Activated CD4-positive, alpha-beta memory T cell treated with anti-CD3 and anti-CD28 coated beads for 36 hours (primary cell): ENCODE measurements at places on chromosomes 13 and 19. TPM values are rescaled to one million over a fixed set of nuclear protein-coding genes. Genes with fewer than 3 reads are reported as not detected.

Gene MOB3A
- total RNA-seq, result 122 TPM

Gene IZUMO2
- not detected for total RNA-seq

Gene FXYD3
- not detected for total RNA-seq

Gene KCNC3
- 5.4 TPM for total RNA-seq

Gene ZNF208
- total RNA-seq, result 5.0 TPM

DNA sequence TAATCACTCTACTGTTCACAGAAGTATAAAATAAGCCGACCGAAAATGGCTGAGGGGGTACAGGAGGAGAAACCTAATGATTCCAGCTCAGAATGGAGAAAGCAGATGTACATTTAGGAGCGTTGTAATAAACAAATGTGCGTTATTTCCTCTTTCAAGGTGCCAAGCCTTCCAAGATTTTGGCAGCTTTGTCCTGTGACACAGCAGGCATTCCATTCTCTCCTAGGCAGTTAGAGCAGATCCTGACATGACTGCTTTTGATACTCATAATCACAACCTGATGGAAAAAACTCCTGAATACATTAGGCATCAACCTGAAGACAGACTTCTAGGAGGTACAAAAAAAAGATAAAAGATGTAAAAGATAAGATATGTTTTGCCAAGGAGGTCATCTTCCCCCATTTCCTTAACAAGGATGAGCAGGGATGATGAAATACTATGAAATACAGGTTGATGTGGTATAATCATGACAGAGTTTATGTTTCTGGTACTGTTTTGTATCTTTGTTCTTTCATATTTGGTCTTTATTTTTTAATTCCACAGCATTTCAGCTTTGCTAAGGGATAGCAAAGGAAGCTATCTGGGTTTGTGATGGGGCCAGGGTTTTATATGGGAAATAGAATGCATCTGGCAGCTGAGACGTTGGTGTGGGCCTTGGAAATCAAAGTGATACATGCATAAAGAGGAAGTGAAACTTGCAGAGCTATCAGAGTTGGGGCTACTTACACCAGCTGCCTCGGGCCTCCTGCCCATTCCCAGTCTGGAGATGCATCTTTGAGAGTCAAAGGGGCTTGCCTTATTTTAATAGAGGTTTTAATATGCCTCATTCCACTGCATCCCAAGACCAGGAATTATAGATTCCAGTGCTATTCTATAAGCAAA lies 222.5 kb downstream of the OXGR1 start:
- no peak overlapping the region for H3K27ac ChIP-seq
- DNase-seq, result no peak
- H3K27me3 ChIP-seq, result no peaks in the 10 kb centered on the region
- H3K36me3 ChIP-seq, result no peaks in the 10 kb centered on the region
- H3K4me3 ChIP-seq, result no peak overlapping the region
- no peaks in the 10 kb centered on the region for H3K4me1 ChIP-seq

DNA sequence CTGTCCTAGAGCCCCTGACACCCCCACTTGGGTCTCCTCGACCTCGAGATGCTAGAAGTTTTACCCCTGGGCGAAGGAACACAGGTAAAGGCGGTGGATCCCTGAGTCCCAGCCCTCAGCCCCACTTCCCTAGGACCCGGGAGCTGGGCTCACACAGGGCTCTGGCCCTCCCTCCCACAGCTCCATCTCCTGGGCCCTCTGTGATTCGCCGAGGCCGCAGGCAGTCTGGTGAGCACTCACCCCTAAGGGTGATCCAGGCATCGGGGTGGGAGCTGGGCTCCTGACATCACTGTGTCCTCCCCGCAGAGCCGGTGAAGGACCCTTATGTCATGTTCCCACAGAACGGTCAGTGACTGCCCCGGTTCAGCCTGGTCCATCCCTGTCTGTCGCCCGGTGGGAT lies 8.3 kb downstream of the PLEKHG2 start:
- no peaks in the 10 kb centered on the region for H3K27me3 ChIP-seq
- DNase-seq, result no peak
- no peak overlapping the region for H3K4me3 ChIP-seq
- H3K36me3 ChIP-seq, result peaks cover 19% of the 10 kb centered on the region
- no peaks in the 10 kb centered on the region for H3K4me1 ChIP-seq
- H3K27ac ChIP-seq, result no peak overlapping the region

DNA sequence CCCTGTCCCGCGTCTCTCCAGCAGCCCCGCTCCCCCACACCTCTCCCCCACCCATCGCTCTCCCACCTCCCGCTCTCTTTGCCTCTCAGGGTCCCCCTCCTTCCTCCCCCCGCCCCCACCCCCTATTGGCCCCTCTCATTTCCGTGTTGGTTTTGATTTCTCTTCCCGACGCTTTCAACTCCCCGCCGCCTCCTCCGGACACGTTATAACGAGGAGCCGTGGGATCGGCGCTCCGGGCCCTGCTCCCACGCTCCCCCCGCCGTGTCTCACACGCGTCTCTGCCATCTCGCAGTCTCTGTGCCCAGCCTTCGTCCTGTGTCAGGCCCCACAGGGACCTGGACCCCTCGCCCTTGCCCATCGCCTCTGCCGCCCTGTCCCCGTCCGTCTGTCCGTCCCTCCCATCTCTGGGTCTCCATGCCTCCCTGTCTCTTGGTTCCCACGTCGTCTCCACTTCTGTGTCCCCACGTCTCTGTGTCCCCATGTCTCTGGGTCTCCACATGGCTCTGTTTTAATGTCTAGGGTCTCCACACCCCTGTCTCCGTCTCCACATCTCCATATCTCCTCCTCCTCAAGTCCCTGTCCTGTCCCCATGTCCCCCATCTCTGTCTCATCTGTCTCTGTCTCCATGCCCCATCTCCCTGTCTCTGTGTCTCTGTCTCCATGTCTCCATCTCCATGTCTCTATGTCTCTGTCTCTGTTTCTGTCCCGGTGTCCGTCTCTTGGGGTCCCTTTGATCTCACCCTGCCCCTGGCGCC lies 13.1 kb downstream of the ERFL start:
- H3K27me3 ChIP-seq, result peaks cover 21% of the 10 kb centered on the region
- no peaks in the 10 kb centered on the region for H3K36me3 ChIP-seq
- DNase-seq, result no peak
- H3K4me3 ChIP-seq, result no peak overlapping the region
- H3K4me1 ChIP-seq, result peaks cover 23% of the 10 kb centered on the region

- no peak overlapping the region for H3K4me3 ChIP-seq
- H3K4me1 ChIP-seq, result peaks cover 86% of the 10 kb centered on the region
- no peaks in the 10 kb centered on the region for H3K27me3 ChIP-seq
- peaks cover 1% of the 10 kb centered on the region for H3K36me3 ChIP-seq
Observed at GRCh38 chr19:15316498-15316897, 15.8 kb downstream of the BRD4 start.

DNA sequence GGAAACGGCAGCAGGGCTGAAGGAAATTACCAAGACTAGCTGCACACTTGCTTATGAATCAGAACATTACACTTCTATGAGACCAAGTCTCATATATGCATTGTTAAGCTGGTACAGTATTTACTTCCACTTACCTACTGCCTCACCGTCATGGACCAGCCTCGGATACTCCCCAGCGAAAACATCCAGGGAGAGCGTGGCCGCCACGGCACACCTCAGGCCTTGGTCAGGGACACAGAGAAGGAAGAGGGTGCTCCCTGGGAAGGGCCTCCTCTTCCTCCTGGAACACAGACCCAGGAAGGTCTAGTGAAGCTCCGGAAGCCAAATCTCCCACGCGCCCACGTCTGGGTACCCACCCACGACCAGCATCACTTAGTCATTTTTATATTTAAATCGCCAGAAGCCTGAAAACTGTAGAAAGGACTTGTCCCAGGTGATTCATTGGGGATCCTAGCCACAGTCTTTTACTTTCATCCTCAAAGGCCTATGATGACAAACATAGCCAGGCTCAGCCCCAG lies 24.4 kb upstream of the MTIF3 start:
- H3K4me3 ChIP-seq, result no peak overlapping the region
- no peak overlapping the region for H3K27ac ChIP-seq
- DNase-seq, result no peak
- peaks cover 10% of the 10 kb centered on the region for H3K4me1 ChIP-seq
- no peaks in the 10 kb centered on the region for H3K36me3 ChIP-seq
- no peaks in the 10 kb centered on the region for H3K27me3 ChIP-seq

DNA sequence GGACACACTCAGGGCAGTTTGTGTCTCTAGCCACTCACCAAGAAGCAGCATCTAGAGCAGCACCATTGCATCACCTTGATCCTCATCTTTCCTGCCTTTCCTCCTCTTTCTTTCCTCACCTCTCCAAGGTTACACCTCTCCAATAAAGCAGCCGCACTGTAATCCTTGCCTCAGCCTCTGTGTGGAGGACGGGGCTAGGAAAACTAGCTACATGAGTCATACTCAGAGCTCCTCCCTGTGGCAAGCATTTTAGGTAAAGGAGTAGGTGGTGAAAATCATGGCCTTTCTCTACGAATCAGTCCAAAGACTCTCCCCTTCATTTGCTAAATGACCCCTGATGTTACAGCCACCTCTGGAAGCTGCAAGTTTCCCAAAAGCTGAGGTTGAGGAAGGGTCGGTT lies 108.9 kb downstream of the DNAJC15 start:
- peaks cover 8% of the 10 kb centered on the region for H3K4me1 ChIP-seq
- no peak overlapping the region for H3K27ac ChIP-seq
- no peaks in the 10 kb centered on the region for H3K36me3 ChIP-seq

DNA sequence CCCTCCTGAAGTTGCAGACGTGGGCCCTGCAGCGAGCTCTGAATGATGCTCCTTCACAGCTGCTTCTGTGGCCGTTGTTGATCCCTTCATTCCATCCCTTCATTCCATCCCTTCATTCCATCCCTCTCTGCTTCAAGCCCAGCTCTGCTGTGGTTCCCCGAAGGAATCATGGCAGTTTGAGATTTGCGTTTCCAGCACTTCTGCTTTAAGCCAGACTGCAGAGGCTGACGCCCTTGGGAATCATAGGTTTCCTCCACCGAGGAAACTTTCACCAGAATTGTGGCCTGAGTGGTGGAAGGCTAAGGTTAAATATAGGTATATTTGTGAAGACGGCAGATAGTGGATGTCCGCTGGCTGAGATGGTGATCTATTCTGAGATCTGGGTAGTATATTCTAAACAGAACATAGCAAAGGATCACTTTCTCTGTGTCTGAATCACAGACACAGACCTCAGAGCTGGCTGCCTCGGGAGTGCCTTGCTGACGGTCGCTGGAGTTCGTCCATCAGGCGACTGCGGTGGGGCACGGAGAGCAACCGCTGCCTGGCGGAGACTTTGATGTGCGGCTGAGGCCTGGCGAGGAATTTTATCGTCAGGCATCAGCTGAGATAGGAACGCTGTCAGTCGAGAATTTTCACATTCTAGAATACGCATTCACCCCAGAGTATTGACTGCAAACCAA lies 42.8 kb upstream of the DCUN1D2 start:
- DNase-seq, result no peak
- H3K27ac ChIP-seq, result no peak overlapping the region
- H3K36me3 ChIP-seq, result peaks cover 19% of the 10 kb centered on the region
- H3K4me1 ChIP-seq, result no peaks in the 10 kb centered on the region
- H3K27me3 ChIP-seq, result no peaks in the 10 kb centered on the region
